ENCODE measurements at places on chromosomes 1 and 21.

GRCh38 chr1:168008595-168008994 lies 71.7 kb upstream of the MPC2 start:
- no peak for DNase-seq

GRCh38 chr1:24866211-24867083 lies 63.6 kb downstream of the RUNX3 start:
- DNase-seq: no peak

DNA sequence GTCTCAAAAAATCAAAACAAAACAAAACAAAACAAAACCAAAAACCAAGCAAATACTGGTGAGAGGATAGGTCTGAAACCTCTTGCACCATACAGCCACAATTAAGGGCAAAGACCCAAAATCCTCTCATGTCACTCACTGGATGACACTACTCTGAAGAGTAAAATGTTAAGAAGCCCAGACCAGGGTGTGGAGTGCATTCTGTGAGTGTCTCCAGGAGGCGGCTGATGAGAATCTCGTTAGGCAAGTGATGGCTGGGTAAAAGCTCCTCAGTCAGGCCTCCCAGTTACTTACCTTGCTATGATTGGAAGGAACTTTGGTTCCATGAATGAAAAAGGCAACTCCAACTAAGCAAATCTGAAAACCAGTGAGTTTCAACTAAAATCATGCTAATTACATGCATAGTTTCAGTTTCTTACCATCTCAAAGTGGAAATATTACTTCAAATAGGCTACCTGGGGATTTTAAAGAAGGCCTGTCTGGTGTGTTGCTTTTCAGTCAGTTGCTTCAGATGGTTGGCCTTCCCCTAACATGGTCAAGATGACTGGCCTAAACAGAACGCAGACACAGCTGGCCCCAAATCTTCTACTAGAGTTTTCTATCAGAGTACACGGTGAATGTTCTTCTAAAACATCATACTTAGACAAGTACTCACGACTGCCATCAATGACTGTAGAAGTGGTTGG lies 95.1 kb downstream of the KIAA0319L start:
- DNase-seq: no peak

- DNase-seq: peak; percentile 94
Measured at GRCh38 chr21:45366931-45367401, 38.0 kb upstream of the COL18A1 start.

GRCh38 chr1:2845869-2846268 lies 44.4 kb upstream of the TTC34 start:
- DNase-seq: no peak

DNA sequence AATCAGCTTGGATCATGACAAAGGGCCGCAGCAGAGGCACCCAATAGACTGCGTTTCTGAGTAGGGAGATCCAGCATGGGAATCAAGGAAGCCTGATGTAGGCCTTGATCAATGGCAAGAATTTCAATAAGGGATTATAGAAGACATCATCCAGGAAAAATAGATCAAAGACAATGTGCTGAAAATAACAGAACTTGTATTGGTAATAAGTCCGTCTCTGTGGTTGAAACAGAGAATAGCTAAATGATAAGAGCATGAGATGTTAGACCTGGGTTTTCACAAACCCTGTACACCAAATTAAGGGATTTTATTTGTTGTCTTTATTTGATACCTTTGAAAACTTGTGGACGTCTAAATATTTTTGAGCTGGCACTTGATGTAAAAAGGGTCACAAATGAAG lies 228.0 kb upstream of the SGIP1 start:
- no peak for DNase-seq

DNA sequence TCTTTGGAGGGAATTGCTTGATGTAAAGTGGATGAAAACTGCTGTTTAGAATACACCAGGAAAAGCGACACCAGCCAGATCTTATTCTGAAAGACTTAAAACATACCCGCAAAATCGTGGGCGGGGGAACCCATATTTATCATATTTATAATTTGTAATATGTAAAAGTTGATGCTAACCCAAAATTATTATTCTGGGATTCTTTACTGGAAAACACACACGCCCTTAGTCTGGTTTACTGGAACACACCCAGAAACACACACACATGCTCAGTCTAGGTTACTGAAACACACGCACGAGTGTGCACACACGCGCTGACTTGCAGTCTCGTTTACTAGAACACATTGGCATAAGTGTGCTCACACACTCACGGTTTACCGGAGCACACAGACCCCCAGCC lies 32.5 kb downstream of the ATP5PO start:
- DNase-seq: no peak

- DNase-seq: no peak
Measured at GRCh38 chr1:117244306-117244705, 33.6 kb upstream of the VTCN1 start.

DNA sequence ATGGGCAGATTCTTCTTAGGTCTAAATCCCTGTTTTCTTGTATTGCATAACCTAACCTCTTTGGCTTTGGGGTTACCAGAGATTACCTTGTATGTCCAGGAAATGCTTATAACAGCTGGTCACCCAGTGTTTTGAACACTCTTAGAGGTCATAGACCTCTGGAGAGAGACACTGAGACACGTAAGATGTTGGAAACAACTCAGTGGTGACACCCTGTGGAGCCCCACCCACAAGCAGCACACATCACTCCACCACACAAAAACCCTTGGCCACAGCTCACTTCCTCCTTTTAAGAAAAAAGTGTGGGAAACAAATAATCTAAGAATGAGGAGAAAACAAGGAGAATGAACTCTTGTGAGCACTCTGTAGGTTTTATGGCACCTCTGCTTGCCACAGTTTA lies 26.3 kb upstream of the CYP4B1 start:
- DNase-seq: no peak

DNA sequence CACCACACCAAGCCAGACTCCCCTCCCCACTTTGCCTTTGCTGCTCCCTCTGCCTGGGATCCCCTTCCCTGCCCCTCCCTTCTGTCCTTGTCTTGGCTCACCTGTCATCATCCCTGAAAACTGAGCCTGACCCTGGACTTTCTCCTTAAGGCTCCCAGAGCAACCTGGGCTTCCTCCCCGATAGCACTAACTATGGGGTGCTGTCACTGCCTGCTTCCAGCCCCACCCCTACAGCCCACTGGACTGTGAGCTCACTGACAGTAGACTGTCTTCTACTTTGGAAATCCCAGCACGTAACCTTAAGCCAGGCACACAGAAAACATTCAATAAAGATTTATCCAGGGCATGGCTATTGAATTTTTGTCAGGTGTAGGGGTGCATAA lies 9.5 kb upstream of the CSF1 start:
- no peak for DNase-seq

DNA sequence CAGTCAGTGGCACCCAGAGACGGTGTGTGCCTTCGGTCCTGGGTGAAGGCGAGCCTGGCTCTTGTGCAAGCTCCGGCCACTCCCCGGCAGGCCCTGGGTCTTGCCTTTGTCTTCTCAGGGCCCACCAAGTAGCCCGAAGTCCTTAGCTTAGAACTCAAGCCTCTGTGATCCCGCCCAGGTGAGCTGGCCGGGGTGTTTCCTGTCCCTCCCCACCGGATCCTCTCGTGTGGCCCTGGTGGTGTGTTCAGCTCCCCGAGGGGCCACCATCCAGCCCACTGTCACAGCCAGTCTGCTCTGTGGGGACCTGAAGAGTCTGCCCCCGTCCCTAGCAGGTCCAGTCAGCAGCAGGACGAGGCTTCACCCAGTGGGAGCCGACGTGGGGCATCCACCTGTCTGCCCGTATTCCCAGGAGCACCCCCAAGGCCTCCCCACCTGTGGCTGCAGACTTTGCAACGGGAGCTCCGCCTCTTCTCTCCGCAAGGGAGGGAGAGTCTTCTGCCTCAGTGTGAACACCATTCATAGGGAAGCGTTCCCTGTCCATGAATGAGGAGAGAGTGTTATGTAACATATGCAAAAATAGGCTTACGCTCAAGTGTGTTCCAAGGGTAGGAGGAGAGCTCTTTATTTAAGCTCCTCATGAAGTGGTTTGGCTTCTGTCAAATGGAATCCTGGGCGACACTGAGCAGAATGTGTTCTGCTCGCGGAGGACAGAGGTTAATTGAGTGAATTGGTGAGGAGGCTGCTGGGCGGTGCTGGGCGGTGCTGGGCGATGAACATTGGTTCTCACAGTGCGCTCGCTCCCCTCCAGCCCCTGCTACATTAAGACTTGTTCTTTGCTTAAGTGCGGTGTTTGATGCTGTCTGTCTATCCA lies 108.9 kb downstream of the CRYAA start:
- DNase-seq: no peak

DNA sequence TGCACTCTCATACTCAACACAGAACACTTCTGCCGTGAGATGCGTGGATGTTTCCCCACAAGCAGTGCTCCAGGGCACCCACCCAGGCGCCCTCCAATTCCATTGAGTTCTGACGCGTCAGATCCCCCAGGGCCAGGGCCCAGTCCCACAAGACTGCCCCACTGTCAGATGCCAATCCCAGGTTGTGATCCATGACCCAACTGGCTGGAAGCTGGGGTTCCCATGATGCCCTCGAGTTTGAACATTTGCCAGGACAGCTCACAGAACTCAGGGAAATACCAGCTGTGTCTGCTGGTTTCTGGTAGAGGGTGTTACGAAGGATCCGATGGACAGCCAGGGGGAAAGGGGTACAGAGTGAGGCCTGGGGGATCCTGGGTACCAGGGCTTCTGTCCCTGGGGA lies 58.4 kb downstream of the AGPAT3 start:
- no peak for DNase-seq

DNA sequence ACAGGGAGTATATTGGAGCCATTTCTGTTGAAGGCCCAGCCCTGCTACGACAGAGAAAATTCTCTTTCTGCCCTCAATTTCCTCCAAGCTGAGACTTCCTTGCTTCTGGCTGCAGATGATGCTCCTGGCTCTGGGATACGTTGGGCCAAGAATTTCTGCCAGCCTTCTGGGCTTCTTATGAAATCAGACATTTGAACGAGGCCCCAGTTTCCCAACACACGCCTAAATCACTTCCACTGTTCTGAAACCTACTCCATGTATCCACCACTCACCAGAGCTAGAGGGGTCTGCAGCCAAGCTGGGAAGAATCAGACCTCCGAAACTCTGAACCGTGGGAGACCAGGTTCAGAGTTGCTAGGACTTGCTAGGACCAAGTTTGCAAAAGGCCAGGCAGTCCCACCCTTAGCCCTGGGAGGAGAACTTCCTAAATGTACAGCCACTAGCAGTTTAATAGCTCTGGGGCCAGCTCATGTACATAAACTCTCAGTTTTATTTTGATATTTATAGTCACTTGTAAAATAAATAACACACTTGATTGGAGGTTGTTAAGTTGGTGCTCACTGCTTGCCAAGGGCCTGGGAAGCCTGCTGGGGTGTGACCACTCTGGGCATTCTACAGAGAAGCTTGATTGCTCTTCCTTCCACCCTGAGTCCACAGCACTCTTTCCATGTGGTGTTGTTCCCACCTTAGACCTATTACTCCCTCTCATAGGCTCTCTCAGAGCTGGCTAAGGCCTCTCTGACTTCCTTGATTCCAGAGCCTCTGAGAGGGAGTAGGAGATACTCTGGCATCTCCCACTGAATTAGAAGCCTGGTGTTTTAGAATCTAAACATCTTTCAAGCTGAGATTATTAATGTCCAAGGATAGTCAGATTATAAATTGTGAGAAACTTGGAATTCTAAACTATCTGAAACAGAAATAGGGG lies 83.4 kb upstream of the TRABD2B start:
- no peak for DNase-seq

DNA sequence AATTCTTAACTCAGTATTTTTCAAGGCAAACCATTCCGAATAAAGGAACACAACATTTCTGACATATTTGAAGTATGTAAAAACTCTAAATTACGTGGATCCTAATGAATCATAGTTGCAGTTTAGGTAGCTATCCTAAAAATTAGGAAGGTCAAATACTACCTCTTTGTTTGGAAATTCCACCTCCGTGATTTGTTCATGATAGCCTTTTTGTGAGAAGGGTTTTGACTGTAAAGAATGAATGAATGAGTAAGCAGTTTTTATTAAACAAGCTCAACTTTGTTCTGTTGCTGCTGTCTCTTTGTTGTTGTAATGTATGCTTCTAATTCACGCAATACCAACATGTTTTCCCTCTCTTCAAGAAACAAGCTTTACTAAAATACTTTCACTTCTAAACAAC lies 840.4 kb downstream of the USP25 start:
- no peak for DNase-seq

- no peak for DNase-seq
Measured at GRCh38 chr1:82830690-82831380, 1030.1 kb downstream of the ADGRL2 start.

DNA sequence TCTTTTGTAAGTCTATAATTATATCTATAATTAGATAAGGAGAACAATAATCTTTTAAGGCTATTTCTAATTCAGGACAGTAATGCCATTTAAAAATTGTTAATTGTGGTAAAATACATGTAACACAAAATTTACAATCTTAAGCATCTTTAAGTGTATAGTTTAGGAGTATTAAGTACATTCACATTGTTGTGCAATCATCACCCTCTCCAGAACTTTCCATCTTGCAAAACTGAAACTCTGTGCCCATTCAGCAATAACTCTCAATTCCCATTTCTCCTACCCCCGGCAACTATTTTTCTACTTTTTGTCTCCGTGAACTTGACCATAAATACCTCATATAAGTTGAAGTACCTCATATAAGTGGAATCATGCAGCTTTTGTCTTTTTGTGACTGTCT lies 93.9 kb upstream of the KCNA3 start:
- no peak for DNase-seq

DNA sequence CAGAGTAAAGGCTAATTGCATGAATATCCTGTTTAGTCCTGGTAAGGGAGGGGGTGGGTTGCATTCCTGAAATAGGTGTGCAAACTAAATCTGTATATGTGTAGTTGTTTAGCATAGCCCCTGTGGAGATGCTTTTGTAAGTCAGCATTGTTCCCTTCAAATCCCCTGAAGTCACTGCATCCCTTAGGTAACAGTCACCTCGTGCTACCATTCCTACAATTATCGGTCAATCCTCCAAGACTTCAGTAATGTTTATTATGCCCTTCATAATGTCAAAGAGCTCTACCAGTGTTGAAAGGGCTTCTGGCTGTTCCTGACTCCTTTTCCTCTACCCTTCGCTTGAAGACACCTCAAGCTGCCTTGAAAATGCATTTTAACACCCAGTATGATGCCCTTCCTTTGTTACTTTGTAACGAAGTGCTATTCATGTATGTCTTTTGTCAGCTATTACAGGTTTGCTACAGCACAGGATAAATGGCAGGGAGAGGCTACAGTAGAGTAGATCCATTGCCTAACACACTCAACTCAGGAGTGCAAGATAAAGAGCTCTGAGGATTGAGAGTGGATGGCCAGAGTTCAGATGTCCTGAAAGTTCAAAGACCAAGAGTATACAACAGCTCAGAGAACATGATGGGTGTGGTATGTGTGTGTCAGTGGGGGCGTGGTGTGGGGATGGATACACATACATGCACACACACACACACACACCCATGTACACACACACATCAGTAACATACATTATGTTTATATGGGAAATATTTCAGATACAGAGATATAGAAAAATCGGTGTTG lies 27.4 kb upstream of the FOXD3 start:
- no peak for DNase-seq

- no peak for DNase-seq
Measured at GRCh38 chr1:27029517-27029916, 16.9 kb upstream of the TENT5B start.

GRCh38 chr1:223031733-223032601 lies 111.1 kb downstream of the TLR5 start:
- DNase-seq: peak; percentile 31
